ENCODE measurements at places on chromosomes 1 and 21.

DNA sequence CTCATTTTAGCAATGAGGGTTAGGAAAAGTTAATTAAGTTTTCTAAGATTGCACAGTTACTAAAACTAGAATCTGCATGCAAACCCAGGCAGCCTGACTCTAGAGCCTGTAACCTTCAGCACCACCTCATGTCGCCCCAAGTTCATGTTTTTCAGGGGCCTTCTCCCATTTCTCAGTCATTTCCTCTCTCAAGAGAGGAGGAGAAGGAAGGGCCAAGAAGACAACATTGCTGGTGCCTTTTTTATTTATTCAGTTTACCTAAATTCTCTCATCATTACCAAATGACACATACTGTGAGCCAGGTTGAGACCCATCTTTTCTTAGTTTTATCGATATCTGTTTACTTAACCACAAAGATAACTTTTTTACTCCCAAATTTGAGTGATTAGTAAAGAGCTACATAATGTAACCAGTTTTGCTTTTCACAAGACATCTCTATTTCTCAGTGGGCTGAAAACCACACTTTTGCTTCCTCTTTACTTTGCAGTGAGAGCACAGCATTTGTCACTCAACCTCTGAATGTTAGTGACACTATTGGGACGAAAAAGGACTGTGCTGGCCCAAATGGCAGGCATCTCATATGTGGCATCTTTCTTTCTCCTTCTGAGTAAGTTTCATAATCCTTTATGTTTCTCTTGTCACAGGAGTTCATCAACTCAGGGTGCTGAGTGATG, at the start of gene CD101:
TSS of gene CD101 (plus strand) at position 507 of the 674 bp plus-strand sequence. CDS start at position 565, 58 bp downstream.
- peak; percentile 42 for DNase-seq

GRCh38 chr1:8238141-8239038, 79.5 kb upstream of the SLC45A1 start:
- DNase-seq, result no peak

GRCh38 chr1:232596666-232597303, 33.1 kb downstream of the SIPA1L2 start:
- no peak for DNase-seq

GRCh38 chr1:47688461-47689296, 250.8 kb downstream of the FOXD2 start:
- DNase-seq, result no peak

GRCh38 chr1:214451596-214451995, 99.8 kb downstream of the PTPN14 start:
- DNase-seq, result no peak

DNA sequence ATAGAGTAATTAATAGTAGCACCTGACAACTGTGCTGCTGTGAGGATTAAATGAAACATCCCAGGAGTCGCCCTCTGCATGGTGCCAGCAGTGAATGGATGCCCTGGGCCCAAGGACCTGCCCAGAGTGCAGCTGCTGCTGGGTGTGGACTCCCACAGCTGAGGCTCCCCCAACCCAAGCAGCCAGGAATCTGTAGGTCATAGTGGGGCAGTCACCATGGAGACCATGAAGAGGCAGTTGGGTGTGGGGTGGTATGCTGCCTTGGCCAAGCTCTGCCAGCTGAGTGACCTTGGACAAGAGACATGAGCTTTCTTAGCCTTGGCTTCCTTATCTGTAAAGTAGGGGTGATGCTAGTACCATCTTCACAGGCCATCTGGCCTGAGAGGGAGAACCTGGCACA, 9.4 kb downstream of the OLIG2 start:
- DNase-seq, result no peak

DNA sequence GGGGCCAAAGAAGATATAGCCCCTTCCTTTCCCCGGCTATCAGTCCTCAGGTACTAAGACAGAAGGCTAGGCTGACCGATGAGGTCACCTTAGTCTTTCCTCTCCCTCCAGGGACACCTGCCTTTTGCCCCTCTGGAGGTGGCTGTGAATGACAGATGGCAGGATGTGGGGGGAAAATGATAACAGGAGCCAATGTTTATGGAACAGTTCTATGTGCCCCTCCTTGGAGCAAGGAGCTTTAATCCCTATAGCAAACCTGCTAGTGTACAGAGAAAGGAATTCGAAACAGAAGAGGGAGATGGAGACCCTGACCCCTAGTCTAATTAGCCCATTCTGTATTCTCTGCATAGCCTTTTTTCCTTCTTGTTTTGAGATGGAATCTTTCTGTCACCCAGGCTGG, 28.1 kb downstream of the SERINC2 start:
- no peak for DNase-seq

- DNase-seq, result no peak
Observed at GRCh38 chr21:34754690-34755647, 86.2 kb downstream of the CLIC6 start.

DNA sequence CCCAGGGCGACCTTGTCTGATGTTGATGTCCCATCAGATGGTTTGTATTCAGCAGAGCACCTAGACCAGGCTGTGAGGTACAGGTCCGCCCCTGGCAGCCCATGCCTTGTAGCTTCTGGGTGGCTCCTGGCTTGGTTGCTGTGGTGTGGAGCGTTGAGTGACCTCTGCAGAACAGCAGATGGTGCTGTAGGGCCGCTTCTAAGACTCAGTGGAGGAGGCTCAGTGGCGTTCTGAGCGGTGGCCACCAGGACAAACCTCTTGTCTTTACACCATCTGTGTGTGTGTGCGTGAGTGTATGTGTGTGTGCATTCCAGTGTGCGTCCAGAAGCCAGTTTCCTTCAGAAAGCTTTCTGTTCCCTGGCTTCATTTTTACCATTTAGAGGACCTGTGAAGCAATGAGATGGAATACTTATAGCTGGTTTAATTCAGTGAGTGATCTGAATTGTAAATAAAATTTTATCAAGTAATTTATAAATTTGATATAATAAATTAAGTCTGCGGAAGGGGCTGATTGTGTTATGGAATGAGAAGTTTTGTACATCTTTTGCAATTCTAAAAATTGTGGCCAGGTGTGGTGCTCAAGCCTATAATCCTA, 66.1 kb downstream of the ADARB1 start:
- DNase-seq, result peak; percentile 76

- DNase-seq, result no peak
Observed at GRCh38 chr1:90509225-90510048, 207.7 kb downstream of the BARHL2 start.

- DNase-seq, result no peak
Observed at GRCh38 chr1:41682845-41683625, 198.6 kb upstream of the EDN2 start.

- no peak for DNase-seq
Observed at GRCh38 chr1:20753589-20753988, 21.1 kb upstream of the SH2D5 start.

- no peak for DNase-seq
Observed at GRCh38 chr1:10561497-10561896, 86.7 kb downstream of the PEX14 start.

- no peak for DNase-seq
Observed at GRCh38 chr1:24903955-24904730, 25.9 kb downstream of the RUNX3 start.

- no peak for DNase-seq
Observed at GRCh38 chr1:77434967-77435366, 153.1 kb downstream of the AK5 start.

GRCh38 chr1:63828322-63829044, 54.7 kb downstream of the ROR1 start:
- no peak for DNase-seq

DNA sequence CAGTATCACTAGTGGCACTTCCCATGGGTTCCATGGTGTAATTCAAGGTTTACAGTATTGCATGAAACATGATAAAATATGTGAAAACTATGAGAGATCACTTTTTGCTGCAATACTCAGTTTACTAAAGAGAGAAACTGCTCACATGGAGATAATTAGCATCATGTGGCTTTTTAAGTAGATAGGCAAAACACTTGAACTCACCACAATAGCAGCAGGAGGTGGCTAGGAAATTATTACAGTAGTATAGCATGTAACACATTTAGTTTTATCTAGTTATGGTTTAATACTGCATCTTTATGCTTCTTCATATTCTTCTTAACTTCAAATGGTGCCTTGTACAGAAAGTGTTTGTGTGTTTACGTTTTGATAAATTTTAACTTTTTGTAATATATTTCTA, 698.5 kb upstream of the BRINP3 start:
- no peak for DNase-seq

DNA sequence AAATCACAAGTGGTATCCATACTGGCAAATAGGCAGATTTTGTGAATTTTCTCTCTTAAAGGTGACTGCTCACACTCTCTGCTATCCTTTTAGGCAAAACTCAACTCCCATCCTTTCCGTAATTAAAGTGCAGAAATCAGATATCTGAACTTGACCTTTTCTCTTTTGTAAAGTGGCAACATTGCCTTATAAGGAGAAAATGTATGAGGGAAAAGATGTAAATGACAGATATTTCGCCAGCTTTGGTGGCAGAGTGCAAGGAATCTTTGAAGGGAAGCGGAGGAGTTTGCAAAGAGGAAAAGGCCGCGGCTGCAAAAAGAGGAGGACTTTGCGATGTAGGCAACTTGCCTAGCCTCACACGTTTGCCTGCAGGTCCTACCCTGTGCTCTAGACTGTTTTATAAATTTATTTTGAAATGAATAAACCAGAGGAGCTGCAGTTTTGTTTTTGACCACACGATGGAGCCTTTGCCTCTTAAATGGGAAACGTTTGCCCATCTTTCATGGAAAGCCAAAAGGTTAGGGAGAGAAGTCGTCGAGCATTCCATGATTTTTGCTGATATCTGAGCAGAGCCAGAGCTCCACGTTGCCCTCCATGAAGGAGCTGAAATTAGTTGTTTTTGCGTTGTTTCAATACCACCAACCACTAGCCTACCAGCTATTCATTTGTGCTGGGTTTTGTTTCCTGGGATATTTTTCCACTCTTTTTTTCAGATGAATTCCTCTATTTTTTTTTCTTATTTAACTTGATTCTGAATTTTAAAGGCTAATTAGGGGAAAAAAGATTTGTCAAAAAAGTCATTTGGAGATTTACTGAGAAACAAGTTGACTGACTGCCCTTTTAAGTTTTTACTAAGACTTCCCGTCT, 242.3 kb downstream of the LMX1A start:
- peak; percentile 12 for DNase-seq

DNA sequence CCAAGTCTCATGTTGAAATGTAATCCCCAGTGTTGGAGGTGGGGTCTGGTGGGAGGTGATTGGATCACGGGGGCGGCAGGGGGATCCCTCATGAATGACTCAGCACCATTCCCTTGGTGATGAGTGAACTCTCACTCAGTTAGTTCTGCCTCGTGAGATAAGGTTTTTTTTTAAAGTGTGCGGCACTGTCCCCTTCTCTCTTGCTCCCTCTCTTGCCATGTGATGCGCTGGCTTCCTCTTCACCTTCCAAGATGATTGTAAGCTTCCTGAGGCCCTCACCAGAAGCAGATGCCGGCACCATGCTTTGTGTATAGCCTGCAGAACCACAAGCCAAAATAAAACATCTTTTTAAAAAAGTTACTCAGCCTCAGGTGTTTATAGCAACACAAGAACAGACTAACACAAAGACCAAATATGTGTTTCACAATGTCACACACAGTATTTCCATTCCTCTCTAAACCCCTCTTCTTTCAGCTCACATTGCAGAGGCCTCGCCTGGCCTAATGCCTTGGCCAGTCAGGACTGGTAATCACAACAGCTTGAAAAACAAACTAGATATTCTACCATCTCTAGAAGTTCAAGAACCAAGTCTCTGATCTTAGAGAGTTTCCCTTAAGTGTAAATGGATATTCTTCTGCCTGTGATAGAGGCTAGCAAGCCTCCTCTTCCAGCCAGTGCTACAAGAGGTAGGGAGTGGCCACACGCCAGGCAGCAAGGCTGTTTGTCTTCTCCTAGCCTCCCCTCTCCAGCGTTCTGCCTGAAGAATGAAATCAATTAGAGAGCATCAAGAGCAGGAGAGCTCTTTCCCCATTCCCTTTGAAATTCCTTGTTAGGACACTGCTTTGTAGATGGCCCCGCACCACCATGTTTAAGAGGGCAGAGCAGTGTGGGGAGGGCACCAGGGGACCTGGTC, 19.6 kb upstream of the RAP1A start:
- no peak for DNase-seq

GRCh38 chr1:113760102-113761080, 1.1 kb upstream of the PHTF1 start:
- DNase-seq, result no peak

GRCh38 chr21:42582787-42583476, 69.3 kb downstream of the SLC37A1 start:
- DNase-seq, result no peak

DNA sequence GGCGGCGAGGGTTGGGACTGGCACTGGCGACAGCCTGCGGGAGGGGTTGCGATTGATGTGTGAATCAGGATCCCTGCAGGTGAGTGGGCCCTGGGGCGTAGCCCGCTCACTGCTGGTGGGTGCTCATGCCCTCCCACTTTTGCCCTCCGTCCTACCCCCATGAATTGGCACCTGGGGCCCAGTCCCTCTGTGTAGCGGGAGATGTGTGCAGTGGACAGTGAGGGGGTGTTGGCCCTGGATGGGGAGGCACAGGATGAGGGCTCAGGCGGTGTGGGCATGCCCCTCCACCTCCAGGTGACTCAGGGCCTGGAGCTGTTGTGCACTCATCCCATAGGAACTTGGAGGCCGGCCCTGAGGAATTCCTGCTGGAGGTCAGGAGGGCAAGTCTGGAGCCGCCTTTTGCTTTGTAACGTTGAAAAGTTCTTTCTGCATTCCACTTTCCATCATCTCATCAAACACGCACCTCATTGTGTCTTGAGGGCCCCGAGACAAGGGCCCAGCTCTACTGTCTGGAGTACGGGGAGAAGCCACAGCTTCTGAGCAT, 3.0 kb downstream of the PEAR1 start:
- no peak for DNase-seq

- DNase-seq, result no peak
Observed at GRCh38 chr1:168801032-168801745, 72.2 kb upstream of the DPT start.

DNA sequence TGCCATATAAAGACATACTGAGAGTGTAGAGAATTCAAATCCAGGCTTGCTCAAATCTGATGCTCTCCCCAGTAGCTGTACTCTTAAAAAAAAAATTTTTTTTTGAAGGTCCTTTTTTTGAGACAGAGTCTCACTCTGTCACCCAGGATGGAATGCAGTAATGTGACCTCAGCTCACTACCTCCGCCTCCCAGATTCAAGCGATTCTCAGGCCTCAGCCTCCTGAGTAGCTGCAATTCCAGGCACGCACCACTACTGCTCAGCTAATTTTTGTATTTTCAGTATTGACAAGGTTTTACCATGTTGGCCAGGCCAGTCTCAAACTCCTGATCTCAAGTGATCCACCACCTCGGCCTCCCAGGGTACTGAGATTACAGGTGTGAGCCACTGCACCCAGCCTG, 28.7 kb downstream of the STYXL2 start:
- no peak for DNase-seq

GRCh38 chr1:78884685-78885452, 121.7 kb downstream of the ADGRL4 start:
- no peak for DNase-seq
